ENCODE measurements at places on chromosomes 5 and 9.

- DNase-seq = no peak
Observed at GRCh38 chr9:2260417-2261306, 245.5 kb downstream of the SMARCA2 start.

DNA sequence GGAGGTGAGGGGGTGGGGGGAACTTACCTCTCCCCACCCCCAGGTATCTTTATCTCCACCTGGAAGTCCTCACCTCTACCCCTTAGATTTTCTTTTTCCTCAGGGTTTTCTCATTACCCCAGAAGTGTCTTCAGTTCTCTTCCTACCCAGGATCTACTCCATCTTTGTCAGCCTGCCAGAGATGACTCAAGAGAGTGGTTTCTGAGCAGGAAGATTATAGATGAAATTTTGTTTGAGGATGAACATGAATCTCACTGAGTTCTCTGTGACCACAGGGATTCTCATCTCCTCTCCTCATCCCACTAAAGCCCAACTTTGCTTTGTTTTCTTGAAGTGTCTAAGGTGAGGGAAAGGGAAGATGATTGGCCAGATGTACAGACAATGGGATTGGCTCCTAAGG, 5.2 kb upstream of the HINT2 start:
- no peak for DNase-seq

- no peak for DNase-seq
Observed at GRCh38 chr5:77867194-77867691, 91.1 kb upstream of the TBCA start.

GRCh38 chr5:53378190-53378589, 102.2 kb upstream of the FST start:
- no peak for DNase-seq

GRCh38 chr9:104923740-104924139, 4.2 kb downstream of the ABCA1 start:
- DNase-seq = no peak

GRCh38 chr5:91408710-91409109, 25.6 kb upstream of the ARRDC3 start:
- DNase-seq = no peak

- no peak for DNase-seq
Observed at GRCh38 chr9:110069326-110070248, 138.4 kb downstream of the C9orf152 start.

DNA sequence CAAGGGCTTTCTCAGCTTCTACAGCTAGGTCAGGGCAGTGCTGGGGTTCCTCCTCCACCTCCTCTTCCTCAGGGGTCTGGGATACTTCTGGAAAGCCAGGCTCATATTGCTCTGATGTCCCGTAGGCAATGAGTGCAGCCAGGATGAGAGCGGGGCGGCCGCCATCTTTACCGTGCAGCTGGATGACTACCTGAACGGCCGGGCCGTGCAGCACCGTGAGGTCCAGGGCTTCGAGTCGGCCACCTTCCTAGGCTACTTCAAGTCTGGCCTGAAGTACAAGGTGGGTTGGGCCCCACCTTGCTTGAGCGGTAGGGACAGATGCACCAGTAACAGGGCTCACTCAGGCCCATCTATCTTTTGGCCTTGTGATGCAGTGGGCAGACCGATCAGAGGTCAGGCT, 34.8 kb downstream of the GSN start:
- DNase-seq = no peak

DNA sequence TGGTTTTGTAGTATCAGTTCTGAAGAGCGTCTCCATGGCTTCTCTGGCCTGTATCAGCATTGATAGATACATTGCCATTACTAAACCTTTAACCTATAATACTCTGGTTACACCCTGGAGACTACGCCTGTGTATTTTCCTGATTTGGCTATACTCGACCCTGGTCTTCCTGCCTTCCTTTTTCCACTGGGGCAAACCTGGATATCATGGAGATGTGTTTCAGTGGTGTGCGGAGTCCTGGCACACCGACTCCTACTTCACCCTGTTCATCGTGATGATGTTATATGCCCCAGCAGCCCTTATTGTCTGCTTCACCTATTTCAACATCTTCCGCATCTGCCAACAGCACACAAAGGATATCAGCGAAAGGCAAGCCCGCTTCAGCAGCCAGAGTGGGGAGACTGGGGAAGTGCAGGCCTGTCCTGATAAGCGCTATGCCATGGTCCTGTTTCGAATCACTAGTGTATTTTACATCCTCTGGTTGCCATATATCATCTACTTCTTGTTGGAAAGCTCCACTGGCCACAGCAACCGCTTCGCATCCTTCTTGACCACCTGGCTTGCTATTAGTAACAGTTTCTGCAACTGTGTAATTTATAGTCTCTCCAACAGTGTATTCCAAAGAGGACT, 1.5 kb downstream of the GPR21 start:
- DNase-seq = no peak

Measured in stimulated activated CD8-positive, alpha-beta memory T cell treated with anti-CD3 and anti-CD28 coated beads, Interleukin-2, amount 100 ng/mL, for 1 hour (primary cell).